SK-N-SH (cell line): ENCODE measurements at places on chromosomes 1 and 21.

DNA sequence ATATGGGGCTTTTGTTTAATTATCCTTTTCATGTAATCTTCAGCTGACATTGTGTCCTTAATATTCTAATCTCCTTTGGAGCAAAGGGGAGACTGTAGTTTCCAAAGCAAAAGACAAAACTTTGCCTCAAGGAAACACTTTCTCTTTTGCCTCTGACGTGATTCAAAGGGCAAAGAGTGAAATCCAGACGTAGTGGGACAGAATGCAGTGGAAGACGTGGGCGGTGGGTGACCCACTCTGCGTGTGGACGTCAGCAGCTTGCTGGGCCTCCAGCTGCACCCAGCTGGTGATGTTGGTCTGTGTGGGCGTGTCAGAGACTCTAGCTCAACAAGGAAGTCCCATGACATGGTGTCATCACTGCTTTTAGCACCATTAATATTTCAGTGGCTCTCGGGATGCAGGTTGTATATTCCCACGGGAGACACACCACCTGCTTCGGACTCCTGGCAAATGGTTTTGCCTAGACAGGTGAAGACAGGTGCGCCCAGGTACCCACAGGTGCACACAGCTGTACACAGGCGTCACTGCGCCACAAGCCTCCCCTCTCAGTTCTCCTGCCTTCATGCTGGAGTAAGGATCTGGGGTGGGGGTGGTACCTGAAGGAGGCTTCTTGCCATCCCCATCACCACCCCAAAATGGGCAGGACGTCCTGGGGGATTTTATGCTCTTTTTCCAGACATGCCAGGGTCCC is 292.1 kb upstream of the VAMP3 start:
- no peak for DNase-seq

- no peak for DNase-seq
Observed at GRCh38 chr21:45236481-45236880, 51.2 kb downstream of the POFUT2 start.

DNA sequence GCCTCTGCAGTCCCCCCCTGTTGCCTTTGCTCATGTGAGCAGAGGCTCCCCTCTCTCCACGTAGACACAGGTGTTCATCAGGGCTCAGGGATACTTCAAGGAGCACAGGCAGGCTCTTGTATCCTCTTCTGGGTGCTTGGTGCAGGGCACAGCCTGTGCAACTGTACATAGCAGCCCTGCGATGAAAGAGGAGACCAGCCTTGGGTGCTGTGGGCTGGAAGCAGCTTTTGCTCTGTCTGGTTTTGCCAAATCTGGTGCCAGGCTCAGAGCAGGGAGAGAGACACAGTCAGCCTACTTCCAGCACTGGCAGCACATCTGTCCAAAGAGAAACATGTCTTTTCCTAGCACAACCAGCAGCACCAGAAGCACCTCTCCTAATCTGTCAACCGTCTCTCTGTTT is 132.1 kb downstream of the ETS2 start:
- DNase-seq, result no peak

DNA sequence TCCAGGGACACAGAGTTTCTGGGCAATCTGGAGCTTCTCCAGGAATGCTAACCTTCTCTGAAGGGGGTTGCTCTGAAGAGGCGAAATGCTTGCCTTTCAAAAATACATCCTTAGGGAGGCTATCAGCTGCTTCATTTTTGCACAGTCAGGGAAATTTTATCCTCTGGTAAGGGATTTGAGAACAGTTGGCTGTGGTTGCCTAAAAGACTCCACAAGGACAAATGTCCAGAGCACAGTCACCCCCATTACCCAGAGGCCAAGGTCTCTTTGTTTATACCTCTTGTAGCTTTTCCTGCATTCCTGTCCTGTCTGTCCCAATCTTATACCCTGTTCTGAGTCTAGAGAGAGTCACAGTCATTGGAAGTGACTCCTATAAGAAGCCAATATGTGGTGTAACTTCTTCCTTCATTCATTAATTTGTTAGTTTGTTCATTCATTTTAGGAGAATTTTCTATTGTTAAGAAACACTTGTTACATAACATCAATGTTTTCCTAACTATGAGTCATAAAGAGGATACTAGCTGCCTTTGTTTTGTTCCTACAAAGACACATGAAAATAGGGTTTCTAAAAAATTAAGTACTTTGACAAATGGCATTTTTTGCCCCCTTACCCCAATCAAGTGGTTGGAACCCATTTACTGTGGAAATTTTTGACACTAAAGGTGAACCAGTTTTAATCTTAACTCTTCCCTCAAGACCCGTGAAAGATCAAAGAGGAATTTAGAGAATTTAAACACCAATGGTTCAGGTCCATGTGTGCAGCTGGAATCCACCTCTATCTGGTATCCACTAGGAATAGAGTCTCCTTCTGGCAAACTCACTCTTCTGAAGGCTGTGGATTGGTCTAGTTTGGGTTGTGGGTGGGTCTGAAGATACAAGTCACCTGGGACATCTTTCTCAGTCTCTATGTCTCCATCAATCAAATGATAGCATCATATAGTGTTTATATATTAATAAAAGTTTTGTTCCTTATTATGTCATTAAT is 47.1 kb downstream of the GPR88 start:
- no peak for DNase-seq
